Suppressor macrophage treated with lipopolysaccharide for 4 hours (primary cell): ENCODE measurements at places on chromosomes 6 and 20.

GRCh38 chr6:136793363-136793762 lies 1.1 kb upstream of the MAP3K5 start:
- DNase-seq = peak; percentile 60

DNA sequence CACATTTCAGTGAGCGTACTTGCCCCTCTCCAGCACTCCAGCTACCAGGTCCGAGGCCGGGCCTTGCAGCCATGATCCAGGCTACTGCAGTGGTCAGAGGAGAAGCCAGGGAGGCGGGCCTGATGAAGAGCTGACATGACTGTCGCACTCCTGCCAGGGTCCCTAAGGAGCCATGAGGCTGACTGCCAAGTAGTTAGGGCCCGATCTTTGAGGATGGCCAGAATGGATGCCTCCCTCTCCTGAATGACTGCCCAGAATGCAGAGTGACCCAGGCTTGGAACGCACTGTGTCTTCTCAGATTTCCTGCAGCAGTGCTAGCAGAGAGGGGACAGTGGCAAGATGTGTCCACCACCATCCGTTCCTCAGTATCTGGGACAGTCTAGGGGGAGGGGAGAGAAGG lies 24.7 kb upstream of the LRFN2 start:
- no peak for DNase-seq

GRCh38 chr6:84282550-84282949 lies 55.1 kb upstream of the CEP162 start:
- DNase-seq = no peak

GRCh38 chr20:57666106-57666833 lies 43.5 kb downstream of the PMEPA1 start:
- DNase-seq = no peak

- DNase-seq = no peak
Measured at GRCh38 chr20:36854348-36855240, 21.3 kb upstream of the TLDC2 start.

DNA sequence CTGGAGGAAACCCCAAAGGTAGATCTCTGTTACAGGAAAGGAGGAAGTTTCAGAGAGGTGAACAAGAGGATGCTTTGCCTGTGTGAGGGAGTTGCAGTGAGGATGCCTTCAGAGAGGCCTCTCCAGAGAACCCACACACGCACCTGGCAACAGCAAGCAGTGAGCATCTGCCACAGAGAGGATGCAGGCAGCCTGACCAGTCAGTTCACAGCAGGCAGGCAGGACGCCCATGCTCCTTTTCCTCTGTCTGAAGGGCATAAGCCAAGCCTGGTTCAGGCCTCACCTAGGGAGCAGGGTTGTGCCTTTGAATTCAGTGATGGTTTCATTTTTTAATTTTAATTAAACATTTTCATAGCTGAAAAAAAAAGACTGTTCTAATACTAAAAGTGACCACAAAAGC lies 346.0 kb upstream of the MARCKS start:
- DNase-seq = no peak

DNA sequence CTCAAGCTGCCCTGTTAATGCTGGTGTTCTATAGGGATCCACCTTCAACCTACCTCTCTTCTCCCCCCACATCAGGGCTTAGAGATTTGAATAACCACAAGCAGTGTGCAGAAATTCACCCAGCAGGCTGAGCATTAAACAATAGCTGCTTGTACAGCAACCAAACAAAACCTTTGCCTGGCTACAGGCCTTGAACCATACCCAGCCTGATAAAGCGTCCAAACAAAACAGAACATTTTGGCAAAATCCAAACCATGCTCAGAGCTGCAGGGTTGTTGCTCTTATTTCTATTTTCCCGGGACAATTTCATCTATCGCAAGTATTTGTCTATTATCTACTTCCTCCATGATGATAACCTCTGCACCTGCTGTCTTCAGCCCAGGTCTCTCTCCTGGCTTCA lies 142.3 kb downstream of the UNC5CL start:
- no peak for DNase-seq

DNA sequence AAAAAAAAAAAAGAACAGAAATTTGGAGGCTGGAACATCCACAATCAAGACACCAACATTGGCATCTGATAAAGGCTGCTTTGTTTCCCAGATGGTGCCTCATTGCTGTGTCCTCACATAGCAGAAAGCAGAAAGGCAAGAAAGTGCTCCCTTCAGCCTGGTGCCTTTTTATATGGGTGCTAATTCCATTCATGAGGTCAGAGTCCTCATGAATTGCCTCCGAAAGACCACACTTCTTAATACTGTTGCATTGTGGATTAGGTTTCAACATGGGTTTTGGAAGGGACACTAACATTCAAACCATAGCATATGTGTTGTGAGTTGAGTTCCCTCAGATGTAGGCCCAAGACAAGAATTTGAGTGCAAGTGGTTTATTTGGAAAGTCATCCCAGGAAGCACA lies 8.0 kb upstream of the C20orf202 start:
- DNase-seq = no peak

DNA sequence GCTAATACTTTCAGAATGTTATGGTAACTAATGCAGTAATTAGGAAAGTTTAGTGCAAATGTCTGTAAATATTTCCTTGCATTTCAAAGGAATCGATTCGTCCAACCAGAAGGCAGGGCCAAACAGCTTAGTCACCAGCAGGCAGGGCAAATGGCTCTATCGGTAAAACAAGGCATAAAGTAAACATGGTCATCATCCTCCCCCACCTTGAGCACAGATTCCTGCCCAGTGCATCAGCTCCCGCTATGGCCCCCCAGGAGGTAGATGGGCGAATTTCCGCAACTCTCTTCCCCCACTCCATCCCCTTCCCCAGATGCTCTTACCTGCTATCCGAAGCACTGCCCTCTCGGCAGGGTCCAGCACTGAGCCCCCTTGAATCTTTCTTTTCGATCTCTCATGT lies 103.8 kb upstream of the BEND6 start:
- DNase-seq = no peak

GRCh38 chr6:7324520-7324919 lies 11.5 kb upstream of the SSR1 start:
- peak; percentile 91 for DNase-seq

DNA sequence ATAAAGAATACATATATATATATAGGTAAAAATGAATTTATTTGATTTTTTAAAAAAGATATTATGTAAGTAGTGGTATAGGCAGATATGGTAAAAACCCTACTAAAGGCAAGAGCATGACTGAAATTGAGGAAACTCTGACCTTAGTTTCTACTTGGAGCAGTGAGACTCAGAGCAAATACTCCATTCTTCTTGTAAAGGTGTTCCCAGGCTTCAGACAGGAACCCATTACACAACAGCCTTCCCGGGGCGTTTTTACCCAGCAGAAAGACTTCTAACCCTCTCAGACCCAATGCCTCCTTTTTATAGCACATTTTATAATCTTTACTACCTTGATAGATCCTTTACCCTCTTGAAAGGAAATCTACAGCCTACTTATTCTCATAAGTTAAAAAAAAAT lies 124.5 kb downstream of the MTFR2 start:
- no peak for DNase-seq

GRCh38 chr20:20657092-20657491 lies 55.4 kb downstream of the RALGAPA2 start:
- no peak for DNase-seq

DNA sequence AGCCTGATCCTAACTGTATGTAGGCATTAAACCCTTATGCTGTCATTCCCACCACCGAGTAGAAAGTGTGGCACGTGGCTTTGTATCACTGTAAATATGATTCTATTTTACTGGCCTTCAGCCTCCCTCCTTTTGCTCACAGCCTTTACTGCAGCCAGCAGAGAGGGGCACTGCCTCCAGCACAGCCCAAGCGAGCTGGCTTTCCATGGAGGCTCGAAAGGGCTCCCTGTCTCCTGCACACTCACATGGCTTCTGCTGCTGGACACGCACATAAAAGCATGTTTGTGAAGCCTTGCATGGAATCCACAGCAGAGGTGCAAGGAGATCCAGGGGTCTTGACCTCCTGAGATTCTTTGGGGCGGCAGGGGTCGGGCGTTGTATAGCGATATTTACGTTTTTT lies 51.3 kb downstream of the RNASET2 start:
- DNase-seq = no peak

DNA sequence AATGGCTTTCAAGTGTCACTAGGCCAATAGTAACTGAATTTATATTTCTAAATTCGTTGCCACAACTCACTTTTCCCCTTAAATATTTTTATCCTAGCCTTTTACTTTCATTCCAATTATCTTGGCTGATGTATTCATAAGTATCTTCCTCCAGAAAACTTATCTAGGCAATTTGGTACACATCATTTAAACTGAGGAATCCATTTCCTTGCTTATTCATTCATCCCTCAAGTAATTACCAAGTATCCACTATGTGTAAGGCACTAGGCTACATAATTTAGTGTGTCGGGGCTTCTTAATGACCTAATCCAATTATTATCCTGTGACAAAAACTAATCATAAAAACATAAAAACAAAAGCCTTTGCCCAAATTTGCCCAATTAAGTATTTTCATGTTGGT lies 258.3 kb upstream of the TCF21 start:
- no peak for DNase-seq

- no peak for DNase-seq
Measured at GRCh38 chr6:81401970-81402690, 350.4 kb downstream of the TENT5A start.

DNA sequence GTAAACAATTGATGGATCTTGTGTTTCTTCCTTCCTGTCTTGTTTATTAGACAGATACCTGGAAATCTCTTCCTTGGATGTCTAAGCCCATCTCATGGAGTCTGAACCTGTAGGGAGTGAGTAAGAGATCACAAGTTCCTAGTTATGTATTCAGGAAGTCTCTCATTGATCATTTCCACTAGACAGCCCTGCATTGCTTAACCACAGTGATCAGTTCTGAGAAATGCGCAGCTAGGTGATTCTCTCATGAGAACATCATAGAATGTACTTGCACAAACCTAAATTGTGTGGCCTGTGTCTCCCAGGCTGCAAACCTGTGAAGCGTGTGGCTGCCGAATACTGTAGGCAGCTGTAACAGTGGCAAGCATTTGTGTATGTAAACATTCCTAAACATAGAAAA lies 39.1 kb downstream of the FAM120B start:
- peak; percentile 12 for DNase-seq

- DNase-seq = no peak
Measured at GRCh38 chr6:47118611-47119010, 76.5 kb upstream of the ADGRF1 start.

- peak; percentile 48 for DNase-seq
Measured at GRCh38 chr6:38775870-38776269, 60.8 kb downstream of the DNAH8 start.

DNA sequence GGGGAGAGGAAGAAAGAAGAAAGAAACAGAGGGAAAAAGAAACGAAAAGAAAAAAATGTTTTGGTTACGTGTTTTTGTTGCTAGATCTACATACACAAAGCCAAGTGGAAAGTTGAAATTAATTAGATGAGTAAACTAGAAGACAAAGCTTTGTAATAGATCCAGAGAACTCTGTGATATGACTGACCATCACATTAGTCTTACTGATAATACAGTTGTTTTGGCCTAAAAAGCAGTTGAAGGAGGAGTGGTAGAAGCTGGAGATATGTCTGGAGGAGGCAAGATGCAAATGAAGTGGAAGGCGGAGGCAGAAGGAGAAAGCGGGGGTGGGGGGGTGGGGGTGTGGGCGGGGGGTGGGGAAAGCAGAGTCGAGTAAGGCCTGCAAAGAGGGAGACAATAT lies 500.1 kb upstream of the ID4 start:
- DNase-seq = no peak
